ENCODE measurements at places on chromosomes 12 and 14. TPM values are rescaled to one million over a fixed set of nuclear protein-coding genes. Genes with fewer than 3 reads are reported as not detected.
A peak's percentile ranks its signal among the peaks of the same experiment; 100 is the strongest.

- H3K27me3 ChIP-seq: no peaks in the 10 kb centered on the region
- no peak for DNase-seq
- H3K4me3 ChIP-seq: no peak overlapping the region
- H3K4me1 ChIP-seq: no peaks in the 10 kb centered on the region
- no peaks in the 10 kb centered on the region for H3K36me3 ChIP-seq
- H3K27ac ChIP-seq: no peak overlapping the region
These were observed 225.2 kb downstream of the FUT8 start for GRCh38 chr14:65637780-65638179.

- H3K36me3 ChIP-seq: no peaks in the 10 kb centered on the region
- H3K27ac ChIP-seq: no peak overlapping the region
- DNase-seq: no peak
- H3K4me3 ChIP-seq: no peak overlapping the region
- no peaks in the 10 kb centered on the region for H3K27me3 ChIP-seq
- H3K4me1 ChIP-seq: no peaks in the 10 kb centered on the region
These were observed 31.8 kb upstream of the LRRC10 start for GRCh38 chr12:69642531-69642930.

DNA sequence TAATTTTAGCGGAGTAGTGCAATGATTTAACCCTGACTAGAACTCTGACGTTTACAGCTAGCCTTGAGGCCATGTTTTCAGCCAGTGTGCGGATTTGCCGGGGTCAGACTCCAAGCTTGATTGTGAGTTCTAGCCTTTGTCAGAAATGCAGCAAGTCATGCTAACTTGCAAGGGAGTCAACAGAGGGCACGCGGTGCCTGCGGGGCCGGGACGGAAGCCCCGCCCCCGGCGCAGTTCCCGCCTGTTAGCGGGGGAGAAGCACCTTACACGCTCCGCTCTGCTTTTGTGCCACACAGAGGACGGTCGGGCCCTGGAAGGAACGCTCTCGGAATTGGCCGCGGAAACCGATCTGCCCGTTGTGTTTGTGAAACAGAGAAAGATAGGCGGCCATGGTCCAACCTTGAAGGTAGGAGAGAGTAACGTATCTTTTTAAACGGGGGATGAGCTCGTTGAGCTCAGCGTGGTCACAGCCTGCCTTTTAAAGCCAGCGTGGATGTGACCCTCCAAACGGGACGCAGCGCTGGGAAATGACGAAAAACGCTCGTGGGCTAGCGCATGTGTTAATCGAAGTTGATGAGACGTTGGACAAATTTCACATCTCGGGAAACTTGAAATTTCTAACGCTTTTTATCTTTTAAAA, 14.8 kb upstream of the EID3 start:
- peak overlapping the region; percentile 92 for H3K4me3 ChIP-seq
- H3K27me3 ChIP-seq: no peaks in the 10 kb centered on the region
- H3K27ac ChIP-seq: peak overlapping the region; percentile 97
- peaks cover 40% of the 10 kb centered on the region for H3K36me3 ChIP-seq
- peak; percentile 91 for DNase-seq

DNA sequence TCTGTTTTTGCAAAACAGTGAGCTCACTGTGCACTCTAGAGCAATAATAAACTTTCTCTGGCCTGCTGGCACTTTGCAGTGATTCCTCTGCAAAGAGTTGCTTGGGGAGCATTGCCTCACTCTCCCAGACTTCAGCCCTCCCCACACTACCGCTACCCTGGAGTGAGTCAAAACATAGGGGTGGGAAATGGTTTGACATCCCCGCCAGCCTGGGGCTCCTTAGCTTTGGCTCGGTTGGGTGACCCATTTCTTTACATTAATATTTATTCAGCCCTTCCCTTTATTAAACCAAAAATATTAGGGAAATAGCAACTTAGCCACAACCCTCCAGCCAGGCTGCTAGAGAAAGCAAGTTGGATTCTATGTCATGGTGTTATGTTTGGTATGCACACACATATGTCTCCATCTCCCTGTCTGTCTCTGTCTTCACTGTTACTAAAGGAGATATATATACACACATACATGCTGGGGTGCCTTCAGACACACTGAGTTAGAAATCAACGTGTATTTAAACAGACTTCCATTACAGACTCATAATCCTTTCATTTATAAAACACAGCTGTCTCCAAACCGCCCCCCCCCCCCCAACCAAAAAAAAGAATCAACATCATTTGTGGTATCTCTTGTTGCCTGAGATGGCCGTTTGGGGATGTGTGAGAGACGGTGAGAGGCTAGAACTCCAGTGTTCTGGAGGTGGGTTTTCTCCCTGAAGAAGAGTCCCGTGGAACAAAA, 3.4 kb upstream of the IRF2BPL start:
- H3K27me3 ChIP-seq: no peaks in the 10 kb centered on the region
- H3K36me3 ChIP-seq: no peaks in the 10 kb centered on the region
- H3K4me3 ChIP-seq: peak overlapping the region; percentile 69
- peaks cover 67% of the 10 kb centered on the region for H3K4me1 ChIP-seq
- DNase-seq: no peak

DNA sequence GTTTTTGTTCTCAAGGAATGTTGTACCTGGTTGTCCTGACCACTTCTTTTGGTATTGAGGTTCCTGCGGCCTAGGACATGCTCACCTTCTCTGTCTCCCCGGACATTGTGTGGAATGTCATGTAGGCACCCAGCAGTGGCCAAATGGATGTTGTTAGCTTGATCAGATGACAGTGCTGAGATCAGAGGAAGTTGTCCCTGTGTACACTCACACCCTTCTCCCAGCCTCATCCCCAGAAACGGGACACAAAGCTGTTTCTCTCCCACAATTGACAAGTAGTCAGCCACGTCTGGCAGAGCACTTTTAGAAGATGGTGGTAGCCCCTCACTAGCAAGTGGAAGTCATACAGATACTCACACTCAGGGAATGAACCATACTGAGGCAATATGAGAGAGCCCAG, 3.0 kb downstream of the PLEKHH1 start:
- H3K27me3 ChIP-seq: peaks cover 5% of the 10 kb centered on the region
- H3K36me3 ChIP-seq: no peaks in the 10 kb centered on the region
- no peak overlapping the region for H3K27ac ChIP-seq
- H3K4me3 ChIP-seq: no peak overlapping the region

DNA sequence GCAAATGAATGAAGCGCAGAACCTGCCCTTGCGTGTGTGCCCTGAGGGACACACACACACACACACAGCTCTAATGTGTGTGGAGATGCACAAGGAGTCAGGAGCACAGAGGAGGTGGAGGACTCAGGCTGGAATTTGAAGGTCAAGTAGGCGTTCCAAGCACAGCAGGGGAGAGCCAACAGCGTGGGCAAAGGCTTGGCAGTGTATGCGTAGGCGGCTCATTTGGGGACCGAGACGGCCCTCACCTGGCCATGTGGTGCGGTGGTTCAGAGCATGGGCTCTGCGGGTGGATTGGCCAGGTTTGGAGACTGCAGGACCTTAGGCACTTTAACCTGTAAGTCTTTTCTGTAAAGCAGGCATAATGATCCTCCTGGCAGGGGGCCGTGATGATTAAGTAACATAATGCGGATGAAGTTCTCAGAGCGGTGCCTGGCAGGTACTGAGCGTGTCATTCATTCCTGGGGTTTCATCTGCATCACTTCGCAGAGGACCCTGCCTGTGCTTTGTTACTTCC, 69.5 kb upstream of the SLC24A4 start:
- peaks cover 8% of the 10 kb centered on the region for H3K4me1 ChIP-seq
- no peak for DNase-seq
- H3K27me3 ChIP-seq: peaks cover 34% of the 10 kb centered on the region
- H3K27ac ChIP-seq: no peak overlapping the region
- H3K36me3 ChIP-seq: no peaks in the 10 kb centered on the region
- H3K4me3 ChIP-seq: no peak overlapping the region

- peaks cover 13% of the 10 kb centered on the region for H3K4me1 ChIP-seq
- peak overlapping the region; percentile 54 for H3K4me3 ChIP-seq
- no peaks in the 10 kb centered on the region for H3K36me3 ChIP-seq
- peaks cover 89% of the 10 kb centered on the region for H3K27me3 ChIP-seq
- H3K27ac ChIP-seq: peak overlapping the region; percentile 87
- DNase-seq: peak; percentile 78
These were observed 645 bp downstream of the FOXA1 start for GRCh38 chr14:37594238-37594970.

- H3K36me3 ChIP-seq: no peaks in the 10 kb centered on the region
- no peak for DNase-seq
These were observed 47.7 kb upstream of the MBIP start for GRCh38 chr14:36367985-36368774.

DNA sequence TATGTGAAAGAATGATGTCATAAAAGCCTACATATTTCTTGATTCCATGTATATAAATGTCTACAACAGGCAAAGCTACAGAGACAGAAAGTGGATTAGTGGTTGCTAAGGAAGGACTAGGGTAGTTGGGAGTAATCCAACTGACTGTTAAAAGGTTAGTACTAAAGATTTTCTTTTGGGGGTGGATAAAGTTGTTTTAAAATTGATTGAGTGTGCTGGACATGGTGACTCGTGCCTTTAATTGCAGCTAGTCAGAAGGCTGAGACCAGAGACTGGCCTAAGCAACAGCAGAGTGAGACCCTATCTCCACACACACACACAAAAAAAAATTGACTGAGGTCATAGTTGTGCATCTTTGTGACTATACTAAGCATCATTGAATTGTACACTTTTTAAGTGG, 234.3 kb downstream of the C12orf50 start:
- no peaks in the 10 kb centered on the region for H3K4me1 ChIP-seq
- H3K27ac ChIP-seq: no peak overlapping the region
- H3K27me3 ChIP-seq: no peaks in the 10 kb centered on the region
- no peaks in the 10 kb centered on the region for H3K36me3 ChIP-seq

DNA sequence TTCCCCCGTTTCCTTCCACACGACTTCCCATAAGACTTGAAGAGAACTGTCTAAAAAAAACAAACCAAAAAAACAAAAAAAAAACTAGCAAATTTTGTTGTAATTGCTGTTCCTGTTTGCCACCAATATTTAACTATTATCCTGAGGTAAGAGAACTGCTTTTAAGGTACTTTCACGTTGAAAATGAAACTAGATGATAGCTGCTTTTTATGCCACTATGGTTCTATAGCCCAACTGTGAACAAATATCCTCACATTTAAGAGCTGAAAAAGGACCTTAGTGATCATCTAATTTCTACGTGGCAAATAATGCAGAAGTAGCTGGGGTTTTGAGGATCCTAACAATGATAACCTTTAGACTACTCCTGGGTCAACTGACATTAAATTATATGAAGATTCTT, 98.6 kb downstream of the TAOK3 start:
- H3K4me1 ChIP-seq: no peaks in the 10 kb centered on the region
- H3K27me3 ChIP-seq: no peaks in the 10 kb centered on the region
- no peaks in the 10 kb centered on the region for H3K36me3 ChIP-seq
- H3K27ac ChIP-seq: no peak overlapping the region
- DNase-seq: no peak

DNA sequence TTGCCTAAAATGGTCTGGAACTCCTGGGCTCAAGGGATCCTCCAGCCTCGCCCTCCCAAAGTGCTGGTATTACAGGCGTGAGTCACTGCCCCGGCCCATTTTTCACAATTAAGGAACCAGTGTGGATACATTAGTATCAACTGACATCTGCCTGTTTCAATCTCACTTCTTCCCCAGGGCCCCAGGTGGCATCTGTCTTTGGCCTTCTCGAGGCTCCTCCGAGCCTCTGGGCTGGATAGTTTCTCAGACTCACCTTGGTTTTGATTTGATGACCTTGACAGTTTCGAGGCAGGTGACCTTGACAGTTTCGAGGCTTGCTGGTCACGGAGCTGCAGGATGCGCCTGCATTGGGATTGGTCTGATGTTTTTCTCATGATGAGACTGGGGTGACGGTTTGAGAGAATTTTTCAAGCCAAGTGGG, 41.0 kb upstream of the NCOR2 start:
- H3K36me3 ChIP-seq: no peaks in the 10 kb centered on the region
- H3K4me3 ChIP-seq: no peak overlapping the region
- peaks cover 23% of the 10 kb centered on the region for H3K4me1 ChIP-seq
- no peak for DNase-seq

GRCh38 chr12:27342536-27342935, 9.9 kb downstream of the BMAL2 start:
- H3K36me3 ChIP-seq: no peaks in the 10 kb centered on the region
- H3K4me3 ChIP-seq: no peak overlapping the region
- H3K4me1 ChIP-seq: no peaks in the 10 kb centered on the region
- no peaks in the 10 kb centered on the region for H3K27me3 ChIP-seq
- no peak overlapping the region for H3K27ac ChIP-seq

DNA sequence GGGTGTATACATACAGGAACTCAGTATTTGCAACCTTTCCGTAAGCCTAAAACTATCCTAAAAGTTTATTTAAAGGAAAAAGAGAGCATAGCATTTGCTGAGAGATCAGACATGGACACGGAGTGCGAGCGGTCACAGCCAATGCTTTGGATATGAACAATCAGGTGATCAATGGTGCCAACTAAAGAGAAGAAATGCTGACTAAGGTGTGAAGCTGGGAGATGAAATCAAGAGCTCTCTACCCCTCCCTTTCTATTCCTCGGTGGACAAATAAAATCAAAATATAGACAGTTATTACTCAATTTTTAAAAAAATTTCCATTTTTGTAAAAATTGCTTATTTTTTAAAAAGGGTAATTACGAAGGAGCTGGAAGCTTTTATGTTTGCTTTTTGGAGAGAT, 29.2 kb downstream of the NT5DC3 start:
- no peaks in the 10 kb centered on the region for H3K4me1 ChIP-seq
- DNase-seq: no peak
- no peaks in the 10 kb centered on the region for H3K36me3 ChIP-seq
- no peak overlapping the region for H3K4me3 ChIP-seq
- H3K27me3 ChIP-seq: no peaks in the 10 kb centered on the region

DNA sequence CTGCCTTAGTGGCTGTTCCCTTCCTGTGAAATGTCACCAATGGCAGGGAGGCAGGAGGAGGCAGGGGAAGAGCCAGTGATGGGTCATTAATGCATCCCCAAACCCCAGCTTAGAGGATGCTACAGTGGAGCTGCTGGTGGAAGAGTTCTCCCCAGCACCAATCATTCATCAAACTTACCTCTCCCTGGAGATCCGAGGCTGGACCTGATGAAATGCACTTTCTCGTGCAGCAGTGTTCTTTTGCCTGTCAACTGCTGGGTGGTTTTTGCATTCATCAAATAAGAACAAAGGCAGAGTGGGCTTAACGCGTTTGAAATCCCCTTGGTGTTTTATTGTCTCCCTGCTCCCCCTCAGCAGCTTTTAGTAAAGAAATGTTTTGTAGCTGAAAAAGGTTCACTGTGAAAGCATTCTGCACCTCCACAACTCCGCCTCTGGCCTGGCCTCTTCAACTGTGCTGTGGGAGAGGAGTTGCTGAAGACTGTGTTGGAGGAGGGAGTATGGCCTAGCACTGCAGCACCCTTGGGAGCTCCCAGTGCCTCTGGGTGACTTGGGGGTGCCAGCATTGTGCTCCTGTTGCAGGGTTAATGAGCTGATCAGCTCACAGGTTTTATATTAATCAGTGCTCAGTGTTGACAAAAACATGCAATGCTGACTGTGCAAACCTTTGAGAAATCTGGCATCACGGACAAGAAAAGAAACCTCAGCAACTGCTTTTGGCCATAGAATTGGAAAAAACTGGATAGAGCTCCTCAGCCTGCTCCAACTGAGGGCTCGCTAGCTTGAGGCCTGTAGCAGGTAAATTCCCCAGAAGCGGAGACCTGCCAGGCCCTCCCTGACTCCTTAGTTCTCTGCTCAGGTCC, 14.4 kb downstream of the TSPAN9 start:
- DNase-seq: no peak
- H3K36me3 ChIP-seq: no peaks in the 10 kb centered on the region
- no peaks in the 10 kb centered on the region for H3K27me3 ChIP-seq
- H3K4me3 ChIP-seq: no peak overlapping the region
- H3K4me1 ChIP-seq: no peaks in the 10 kb centered on the region

Gene WDR20
- total RNA-seq: 25.2 TPM

Gene SERPINA5
- total RNA-seq: 0.41 TPM

Gene GPRC5A
- total RNA-seq: 886 TPM

Gene DRAM1
- total RNA-seq: 162 TPM

Gene FAM181A
- 3.5 TPM for total RNA-seq

Gene PTGES3
- 168 TPM for total RNA-seq

Gene PIK3C2G
- 0.69 TPM for total RNA-seq

Measured in upper lobe of right lung (tissue), 1 donor.